GM12864 (cell line): ENCODE measurements at places on chromosomes 11 and 22.

- DNase-seq, result no peak
Observed at GRCh38 chr11:111324277-111324720, 26.0 kb downstream of the POU2AF3 start.

- DNase-seq, result no peak
Observed at GRCh38 chr11:12818333-12819015, 144.3 kb downstream of the TEAD1 start.

DNA sequence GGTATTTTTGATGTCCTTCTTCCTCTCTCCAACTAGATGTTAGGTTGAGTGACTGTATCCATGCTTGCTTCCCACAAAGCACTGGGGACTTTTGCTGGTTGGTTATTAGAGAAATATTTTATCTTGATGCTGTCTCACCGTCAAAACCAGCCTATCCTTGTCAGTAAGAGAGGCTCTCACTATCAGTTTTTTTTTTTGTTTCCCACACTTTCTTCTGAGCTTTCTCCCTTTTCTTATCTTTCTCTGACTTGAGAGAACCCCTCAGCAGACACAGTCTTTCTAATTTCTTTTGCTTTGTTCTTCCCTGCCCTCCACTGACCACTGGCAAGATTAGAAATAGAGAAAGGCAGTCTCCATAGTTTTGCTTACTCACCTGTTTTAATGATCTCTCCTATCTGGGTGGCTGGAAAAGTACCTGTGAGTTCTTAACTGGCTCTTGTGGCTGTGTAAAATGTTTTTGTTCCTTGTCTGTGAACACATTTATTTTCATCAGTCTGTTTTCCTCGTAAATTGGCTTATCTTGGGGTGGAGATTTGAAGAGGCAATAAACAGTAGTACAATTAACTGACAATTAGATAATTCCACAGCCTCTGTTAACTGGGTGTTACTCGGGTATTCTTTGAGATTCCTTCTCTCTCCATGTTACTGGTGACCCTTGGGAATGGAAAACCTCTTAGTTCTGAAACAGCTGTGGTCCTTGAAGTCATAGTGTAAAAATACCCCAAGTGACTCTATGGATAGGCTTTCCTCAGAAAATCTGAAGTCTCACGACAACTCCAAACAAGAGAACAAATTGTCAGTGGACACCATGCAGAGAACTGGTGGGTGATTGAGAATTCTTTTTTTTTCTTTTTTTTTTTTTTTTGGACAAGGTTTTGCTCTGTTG, at the start of gene NXPE1:
Gene NXPE1, minus strand, starts transcription at position 457 of the 886 bp plus-strand sequence. CDS start 8,680 bp downstream, outside the sequence.
- no peak for DNase-seq

- no peak for DNase-seq
Observed at GRCh38 chr11:126507646-126508045, 152.2 kb downstream of the ST3GAL4 start.

- DNase-seq, result no peak
Observed at GRCh38 chr11:83464160-83464944, 178.2 kb upstream of the CCDC90B start.

DNA sequence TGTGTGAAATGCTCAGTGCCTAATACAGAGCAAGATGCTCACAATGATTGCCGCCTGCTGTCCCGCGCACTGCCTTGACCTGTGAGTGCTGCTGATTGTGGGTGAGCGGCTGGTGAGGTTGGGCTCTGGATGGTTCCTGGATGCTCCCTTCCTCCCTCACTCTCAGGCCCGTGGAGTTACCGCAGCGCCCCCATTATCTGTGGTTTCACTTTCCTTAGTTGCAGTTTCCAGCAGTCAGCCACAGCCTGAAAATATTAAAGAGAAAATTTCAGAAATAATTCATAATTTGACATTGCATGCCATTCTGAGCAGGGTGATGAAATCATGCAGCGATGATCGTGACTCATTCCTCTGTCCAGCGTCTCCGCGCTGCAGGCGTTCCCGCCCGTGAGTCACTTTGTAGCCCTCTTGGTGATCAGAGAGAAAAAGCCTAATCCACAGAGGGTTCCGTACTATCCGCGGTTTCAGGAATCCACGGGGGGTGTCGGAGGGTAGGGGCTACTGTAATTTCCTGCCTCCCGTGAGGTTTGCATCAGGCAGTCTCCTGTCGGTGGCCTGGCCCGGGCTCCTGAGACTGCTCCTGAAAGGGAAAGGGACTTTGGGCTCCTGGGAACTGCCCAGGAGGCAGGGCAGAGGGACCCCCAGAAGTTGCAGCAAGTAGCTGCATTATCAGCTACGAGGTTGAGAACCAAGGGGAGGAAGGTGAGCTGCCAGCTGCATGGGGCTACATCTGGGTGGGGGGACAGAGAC, 10.6 kb downstream of the RPL3 start:
- DNase-seq, result no peak

GRCh38 chr11:57155400-57155799, 26.4 kb upstream of the LRRC55 start:
- no peak for DNase-seq

GRCh38 chr11:75826461-75827230, 11.6 kb downstream of the UVRAG start:
- DNase-seq, result no peak

DNA sequence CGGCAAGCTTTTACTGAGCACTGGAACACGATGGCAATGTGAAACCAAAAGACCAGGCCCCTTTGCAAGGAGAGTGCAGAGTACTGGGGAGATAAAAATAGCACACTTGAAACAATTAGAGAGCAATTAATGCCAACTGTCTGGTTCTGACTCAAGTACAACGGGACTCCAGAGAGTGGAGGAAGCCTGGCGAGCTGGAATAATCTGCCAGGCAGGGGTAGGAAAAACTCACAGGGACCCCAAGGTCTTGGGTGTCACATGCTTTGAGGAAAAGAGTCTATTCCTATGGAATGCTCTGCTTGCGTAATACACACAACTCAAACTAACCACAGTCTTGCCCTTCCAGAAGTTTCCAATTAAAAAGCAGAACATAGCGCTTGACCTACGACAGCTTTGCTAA, 113.0 kb upstream of the CLMP start:
- DNase-seq, result no peak

- DNase-seq, result no peak
Observed at GRCh38 chr22:31870890-31871289, 73.4 kb upstream of the YWHAH start.

DNA sequence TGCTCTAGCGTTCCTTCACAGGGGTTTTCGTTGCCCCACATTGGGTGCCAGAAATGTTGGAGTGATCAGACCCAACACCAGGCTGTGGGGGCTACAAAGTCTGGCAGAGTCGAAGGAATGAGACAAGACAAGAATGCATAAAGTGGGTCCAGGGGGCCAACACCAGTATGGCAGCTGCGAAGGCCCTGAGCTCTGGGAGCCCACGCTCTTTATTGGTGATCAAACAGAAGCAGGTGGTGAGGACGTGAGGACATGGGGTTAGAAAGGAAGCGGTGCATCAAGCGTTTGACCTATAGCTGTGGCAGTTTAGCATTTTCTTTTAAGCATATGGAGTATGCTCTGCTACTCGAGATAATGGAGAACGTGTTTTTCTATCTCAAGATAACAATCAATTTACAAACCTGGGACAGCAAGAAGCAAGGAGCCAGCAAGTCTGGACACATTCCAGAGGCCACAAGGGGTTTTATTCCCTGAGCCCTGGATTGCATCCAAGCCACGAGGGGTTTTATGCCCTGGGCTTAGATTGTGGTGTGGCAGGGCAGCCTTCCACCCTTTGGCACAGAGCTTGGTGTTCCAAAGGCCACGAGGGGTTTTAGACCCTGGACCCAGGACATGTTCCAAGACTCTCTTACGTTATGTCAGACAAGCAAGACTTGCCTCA, 3.9 kb upstream of the DNAJB13 start:
- DNase-seq, result no peak

GRCh38 chr11:69865707-69866106, 46.5 kb upstream of the FGF3 start:
- no peak for DNase-seq
